CD4-positive, alpha-beta T cell treated with Interleukin-17A for 1 hour (primary cell): ENCODE measurements at places on chromosomes 6 and 20.

- no peak for DNase-seq
Observed at GRCh38 chr20:38021087-38021772, 12.0 kb downstream of the TTI1 start.

- no peak for DNase-seq
Observed at GRCh38 chr6:75337835-75338580, 53.4 kb upstream of the TMEM30A start.

DNA sequence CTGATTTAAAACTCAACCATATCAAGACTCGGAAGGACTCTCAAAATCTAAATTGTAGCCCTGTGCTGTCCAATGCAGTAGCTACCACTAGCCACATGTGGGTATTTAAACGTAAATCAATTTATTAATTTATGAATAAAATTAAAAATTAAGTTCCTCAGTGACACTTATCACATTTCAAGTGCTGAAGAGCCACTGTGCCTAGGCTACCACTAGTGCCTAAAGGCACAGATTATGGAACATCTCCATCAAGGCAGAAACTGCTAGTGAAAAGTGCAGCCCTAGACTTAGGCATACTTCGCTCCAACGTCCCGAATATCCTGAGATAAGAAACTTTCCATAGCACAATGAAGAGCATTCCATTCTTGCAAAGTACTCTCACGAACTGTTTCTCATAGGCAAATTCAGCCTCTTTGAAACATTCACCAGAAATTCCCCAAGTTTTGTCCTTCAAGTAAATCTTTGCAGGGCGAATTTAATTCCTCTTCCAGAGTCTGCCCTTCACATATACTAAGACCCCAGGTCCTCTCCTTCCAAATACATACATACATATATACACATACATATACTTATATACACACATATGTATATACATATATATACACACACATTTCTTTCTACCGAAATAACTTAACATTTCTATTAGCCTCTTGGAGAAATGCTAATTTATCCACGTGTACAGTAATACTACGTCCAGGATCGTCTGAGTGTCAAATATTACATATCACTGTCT is 1.3 kb downstream of the SUPT3H start:
- no peak for DNase-seq

DNA sequence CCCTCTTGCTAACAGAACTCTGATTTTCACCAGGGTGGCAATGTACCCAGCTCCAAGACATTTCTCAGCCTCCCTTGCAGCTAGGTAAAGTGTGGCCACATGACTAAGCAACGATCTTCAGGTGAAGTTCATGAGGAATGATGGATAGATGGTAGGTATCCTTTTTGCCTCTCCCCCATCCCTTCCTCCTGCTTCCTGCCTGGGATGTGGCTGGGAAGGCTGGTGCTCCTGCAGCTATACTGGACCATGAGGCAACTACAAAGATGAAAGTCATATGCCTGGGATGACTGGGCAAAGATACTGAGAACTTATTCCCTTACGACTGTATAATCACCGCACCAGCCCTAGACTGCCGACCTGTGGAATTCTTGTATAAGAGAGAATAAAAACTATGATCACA is 13.4 kb downstream of the ZNF335 start:
- no peak for DNase-seq

- DNase-seq = no peak
Observed at GRCh38 chr6:24504287-24504648, 9.5 kb downstream of the ALDH5A1 start.

GRCh38 chr6:109241199-109241598 is 141.1 kb downstream of the CD164 start:
- DNase-seq = no peak

GRCh38 chr6:111427341-111428116 is 55.5 kb downstream of the REV3L start:
- peak; percentile 35 for DNase-seq

DNA sequence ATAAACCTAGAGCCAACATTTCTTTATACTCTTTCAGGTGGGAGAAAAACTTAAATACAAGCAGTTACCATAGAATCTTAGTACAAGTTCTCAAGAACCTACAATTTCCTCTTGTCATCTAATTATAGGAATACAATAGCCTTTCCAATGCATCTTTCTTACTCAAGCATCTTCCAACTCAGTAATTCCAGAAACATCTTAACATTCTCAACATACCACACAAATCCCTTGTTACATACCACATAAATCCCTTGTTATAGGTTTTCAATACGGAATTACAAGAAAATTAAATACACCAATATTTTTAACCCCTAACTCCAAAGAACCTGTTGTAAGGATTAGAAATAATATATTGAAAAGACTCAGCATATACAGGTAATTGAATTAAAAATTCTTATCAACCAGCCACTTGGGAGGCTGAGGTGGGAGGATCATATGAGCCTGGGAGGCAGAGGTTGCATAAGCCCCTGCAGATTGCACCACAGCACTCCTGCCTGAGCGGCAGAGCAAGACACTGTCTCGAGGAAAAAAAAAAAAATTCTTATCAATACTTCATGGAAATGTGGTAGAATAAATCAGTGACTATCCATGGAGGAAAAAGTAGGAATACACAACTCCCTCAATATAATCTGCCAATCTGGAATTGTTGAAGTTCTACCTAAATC is 127.5 kb upstream of the CCDC28A start:
- no peak for DNase-seq

GRCh38 chr6:42038811-42039408 is 11.4 kb upstream of the TAF8 start:
- no peak for DNase-seq

DNA sequence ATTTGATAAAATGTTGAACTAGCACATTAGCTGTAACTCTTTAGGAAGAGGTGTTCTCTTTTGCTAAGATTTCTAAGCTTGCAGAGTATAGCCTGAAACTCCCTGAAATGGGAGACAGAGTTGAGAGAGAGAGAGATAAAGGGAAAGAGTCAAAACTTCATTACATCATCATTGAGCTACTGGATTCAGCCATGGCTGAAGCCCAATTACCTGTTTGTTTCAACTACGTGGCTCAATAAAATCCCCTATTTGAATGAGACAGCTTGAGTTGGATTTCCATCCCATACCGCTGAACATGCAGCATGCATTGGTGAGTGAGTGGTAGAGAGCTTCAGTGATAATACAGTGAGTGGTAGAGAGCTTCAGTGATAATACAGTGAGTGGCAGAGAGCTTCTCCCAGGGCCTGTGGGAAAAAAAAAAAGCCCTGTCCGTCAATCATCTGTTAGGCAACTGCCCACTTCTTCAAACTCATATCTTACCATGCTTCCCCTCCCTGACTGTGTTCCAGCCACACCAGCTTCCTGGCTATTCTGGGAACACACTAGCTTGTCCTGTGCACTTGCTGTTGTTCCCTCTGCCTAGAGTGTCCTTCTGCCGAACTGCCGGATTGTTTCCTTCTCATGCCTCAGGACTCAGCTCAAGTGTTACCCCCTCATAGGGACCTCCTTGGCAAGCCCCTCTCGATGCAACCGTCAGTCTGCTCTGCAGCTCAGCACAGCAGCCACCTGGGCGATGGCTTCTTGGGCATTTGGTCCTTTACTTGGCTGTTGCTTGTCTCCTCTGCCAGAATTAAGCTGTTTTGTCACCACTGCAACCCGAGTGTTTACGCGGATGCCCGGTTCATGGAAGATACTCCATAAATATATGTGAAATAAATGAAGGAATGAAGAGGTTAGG is 91.3 kb upstream of the EYA2 start:
- no peak for DNase-seq

- no peak for DNase-seq
Observed at GRCh38 chr20:50991076-50991475, 31.8 kb downstream of the KCNG1 start.

DNA sequence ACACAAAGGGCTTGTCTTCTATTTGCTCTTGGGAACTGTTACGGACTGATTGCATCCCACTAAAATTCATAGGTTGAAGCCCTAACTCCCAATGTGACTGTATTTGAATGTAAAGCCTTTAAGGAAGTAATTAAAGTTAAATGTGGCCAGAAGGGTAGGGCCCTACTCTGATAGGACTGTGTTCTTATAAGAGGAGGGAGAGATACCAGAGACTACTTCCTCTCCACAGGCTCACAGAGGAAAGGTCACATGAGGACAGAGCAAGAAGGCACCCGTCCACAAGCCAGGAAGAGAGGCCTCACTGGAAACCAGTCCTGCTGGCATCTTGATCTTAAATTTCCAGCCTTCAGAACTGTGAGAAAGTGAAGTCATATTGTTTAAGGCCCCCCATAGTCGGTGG is 211.9 kb downstream of the CDH26 start:
- DNase-seq = no peak

- no peak for DNase-seq
Observed at GRCh38 chr6:165081944-165082532, 227.4 kb downstream of the C6orf118 start.

GRCh38 chr6:158152659-158153058 is 15.4 kb downstream of the SERAC1 start:
- DNase-seq = no peak

- no peak for DNase-seq
Observed at GRCh38 chr6:75157336-75157735, 48.5 kb downstream of the COL12A1 start.

- peak; percentile 74 for DNase-seq
Observed at GRCh38 chr6:96923871-96924493, 546 bp upstream of the KLHL32 start.

- peak; percentile 51 for DNase-seq
Observed at GRCh38 chr20:3420211-3420707, 12.8 kb upstream of the DNAAF9 start.

GRCh38 chr20:22821796-22822195 is 213.3 kb upstream of the SSTR4 start:
- no peak for DNase-seq

- DNase-seq = no peak
Observed at GRCh38 chr20:48211238-48211637, 426.0 kb upstream of the SULF2 start.

DNA sequence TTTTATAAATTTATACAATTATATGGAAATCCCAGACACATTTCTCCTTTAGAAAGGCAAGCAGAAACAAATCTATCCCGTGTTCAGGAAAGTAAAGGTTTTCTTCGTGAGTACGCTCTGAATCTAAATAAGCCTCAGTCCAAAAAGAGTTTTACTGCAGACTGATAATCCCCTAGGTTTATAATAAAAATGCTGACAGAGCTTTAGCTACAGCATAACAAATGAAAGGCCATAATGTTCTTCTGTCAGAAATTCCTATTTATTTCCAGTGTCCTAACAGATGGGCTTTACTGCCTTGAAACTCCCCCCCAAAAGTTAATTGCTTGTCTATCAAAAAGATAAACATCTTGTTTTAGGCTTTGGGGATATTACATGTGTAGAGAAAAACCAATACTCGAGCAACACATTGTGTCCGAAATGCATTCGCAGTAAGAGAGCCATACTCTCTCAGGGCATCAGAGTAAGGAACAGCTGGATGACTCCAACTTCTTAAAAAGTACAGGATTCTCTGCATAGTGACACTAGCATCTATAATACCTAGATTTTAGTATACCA is 109.0 kb downstream of the PRKN start:
- DNase-seq = no peak

DNA sequence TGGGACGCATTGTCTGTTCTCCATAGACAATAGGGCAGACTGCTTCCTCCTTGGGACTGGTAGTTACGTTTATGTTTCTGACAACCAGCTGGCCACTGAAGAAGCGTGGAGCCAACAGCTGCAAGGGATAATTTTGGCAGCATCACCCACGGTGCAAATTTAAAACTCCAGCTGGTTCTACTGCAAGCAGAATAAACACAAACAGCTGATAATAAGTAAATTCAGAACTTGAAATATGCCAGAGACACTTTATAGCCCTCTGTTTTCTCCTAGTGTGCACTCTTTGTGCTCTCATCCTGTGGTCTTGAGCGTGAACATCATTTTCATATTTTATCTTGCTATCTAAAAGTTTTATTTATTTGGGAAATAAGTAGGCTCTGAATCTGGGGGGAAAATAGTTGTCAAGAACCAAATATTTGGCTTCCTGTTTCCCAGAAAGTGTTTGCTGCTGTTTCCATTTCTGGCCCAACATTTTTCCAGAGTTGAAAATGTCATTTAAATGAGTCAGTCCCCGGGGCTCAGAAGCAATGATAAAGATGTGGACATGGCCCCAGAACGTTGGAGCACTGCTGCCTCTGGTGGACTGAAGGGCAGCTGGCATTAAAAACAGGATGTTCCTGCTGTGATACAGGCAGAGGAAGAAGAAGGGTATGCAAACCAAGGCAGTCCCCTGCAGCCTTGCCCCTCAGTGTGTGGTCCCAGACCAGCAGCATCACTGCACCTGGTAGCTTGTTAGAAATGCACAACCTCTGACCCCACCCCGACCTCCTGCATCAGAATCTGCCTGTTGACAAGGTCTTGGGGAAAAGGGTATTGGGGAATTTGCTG is 12.5 kb upstream of the THBD start:
- DNase-seq = no peak

- DNase-seq = no peak
Observed at GRCh38 chr6:73969971-73970970, 274.3 kb downstream of the CD109 start.

GRCh38 chr6:147204060-147204785 is at the start of gene STXBP5:
TSS of gene STXBP5 (plus strand) at chr6:147204417. CDS start at chr6:147204533, 116 bp downstream.
- peak; percentile 42 for DNase-seq

GRCh38 chr20:31517373-31517772 is 3.1 kb downstream of the HM13 start:
- DNase-seq = no peak

DNA sequence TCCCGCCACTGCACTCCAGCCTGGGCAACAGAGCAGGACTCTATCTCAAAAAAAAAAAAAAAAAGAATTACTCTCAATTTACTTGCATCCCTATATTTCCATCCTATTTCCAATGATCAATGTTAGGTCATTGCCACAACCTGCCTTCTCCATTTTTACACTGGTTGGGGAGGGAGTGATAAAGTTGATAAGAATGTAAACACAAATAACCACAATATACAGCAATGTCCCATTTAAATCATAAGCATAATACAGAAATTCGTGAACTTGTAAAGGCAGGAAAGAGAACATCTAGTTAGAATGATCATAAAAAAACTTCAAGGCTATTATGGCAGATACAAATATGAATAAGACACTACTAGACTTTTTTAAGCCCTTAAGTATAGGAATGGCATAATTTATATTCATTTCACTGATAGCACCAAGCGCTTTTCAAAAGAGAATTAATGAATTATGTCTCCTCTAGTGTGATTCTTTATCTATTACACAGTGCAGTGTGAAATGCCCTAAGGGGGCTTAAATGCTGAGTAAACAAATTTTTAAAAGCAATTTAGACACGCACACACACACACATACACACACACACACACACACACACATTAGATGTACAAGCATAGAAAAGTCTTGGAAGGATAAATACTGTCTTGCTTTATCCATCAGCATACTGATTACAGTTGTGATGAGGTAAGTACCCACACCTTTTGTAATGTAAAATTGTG is 33.5 kb upstream of the RAB23 start:
- no peak for DNase-seq

DNA sequence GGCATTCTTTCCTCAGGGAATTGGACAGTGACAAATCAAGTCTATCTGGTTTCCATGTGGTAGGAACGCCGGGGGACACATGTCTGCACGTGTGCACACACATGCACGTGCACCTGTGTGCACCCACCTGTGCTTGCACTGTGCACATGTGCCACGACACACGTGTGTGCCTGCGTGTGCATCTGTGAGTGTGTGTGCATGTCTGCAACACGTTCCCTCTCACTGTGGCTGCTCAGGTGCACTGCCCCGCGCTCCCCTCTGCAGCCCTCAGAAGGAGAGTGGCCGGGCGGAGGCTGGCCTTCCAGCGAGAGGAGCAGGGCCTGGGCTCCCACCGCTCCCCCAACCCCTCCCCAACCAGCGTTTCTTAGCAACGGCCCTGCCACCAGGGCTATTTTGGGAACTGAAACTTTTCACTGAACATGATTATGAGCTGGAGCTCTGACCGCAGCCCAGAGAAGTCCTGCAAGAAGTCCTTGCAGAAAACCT is 147.8 kb downstream of the PHACTR3 start:
- DNase-seq = no peak

GRCh38 chr20:49661560-49662329 is 51.9 kb downstream of the B4GALT5 start:
- DNase-seq = peak; percentile 23
